ENCODE measurements at places on chromosomes 1 and 21.

- peak; percentile 37 for DNase-seq
These were observed 123.2 kb downstream of the NR5A2 start for GRCh38 chr1:200150721-200151120.

- no peak for DNase-seq
These were observed 1.5 kb downstream of the PROX1 start for GRCh38 chr1:213989002-213989855.

DNA sequence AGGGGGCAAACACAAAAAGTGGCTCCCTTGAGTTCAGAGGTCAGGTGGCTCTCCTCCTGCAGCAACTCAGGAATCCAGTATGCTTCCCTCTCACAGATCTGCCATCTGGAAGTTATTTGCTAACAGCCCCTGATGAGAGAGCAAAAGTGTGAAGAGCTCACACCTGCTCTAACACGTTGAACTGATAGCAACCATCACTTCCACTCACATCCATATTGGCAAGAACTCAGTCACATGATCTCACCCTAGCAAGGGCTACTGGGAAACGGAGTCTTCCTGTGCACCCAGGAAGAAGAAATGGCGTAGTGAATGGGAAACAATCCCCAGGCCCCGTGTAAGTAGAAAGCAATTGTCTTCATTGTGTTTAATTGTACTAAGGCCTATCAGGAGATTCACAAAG is 20.7 kb upstream of the SLC45A1 start:
- DNase-seq = no peak

- no peak for DNase-seq
These were observed 17.6 kb downstream of the OSCP1 start for GRCh38 chr1:36432616-36433015.

- no peak for DNase-seq
These were observed 3.3 kb downstream of the SUCO start for GRCh38 chr1:172536256-172536655.

- DNase-seq = no peak
These were observed 70.1 kb upstream of the CCDC190 start for GRCh38 chr1:162930976-162931560.

GRCh38 chr1:205060746-205061145 is 17.7 kb downstream of the CNTN2 start:
- DNase-seq = no peak

DNA sequence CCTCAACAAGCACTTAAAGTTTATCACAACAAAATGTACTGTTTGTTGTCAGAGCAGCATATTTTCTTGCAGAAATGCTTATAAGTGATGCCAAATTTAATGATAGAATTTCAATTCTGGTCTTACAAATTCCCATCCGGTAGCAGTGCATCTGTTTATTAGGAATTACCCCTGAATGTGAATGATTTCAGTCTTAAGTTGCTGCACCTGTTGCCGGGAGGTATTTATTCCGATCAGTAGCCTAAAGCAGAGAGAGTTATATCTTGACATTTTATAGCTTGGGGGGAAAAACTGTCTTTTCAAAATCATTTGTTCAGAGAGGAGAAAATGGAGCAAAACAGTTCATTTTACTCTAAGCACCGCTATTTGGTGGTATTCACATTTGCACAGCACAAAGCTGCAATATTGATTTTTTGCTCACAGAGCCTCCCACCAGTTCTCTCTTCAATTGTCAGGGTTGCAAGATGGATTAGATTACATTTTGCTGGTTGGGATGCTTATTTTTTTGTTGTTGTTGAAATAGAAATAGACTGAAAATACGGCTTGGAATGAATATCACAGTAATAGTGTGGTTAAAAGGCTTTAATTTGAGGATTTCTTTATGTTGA is 98.6 kb downstream of the ADGRL2 start:
- no peak for DNase-seq

DNA sequence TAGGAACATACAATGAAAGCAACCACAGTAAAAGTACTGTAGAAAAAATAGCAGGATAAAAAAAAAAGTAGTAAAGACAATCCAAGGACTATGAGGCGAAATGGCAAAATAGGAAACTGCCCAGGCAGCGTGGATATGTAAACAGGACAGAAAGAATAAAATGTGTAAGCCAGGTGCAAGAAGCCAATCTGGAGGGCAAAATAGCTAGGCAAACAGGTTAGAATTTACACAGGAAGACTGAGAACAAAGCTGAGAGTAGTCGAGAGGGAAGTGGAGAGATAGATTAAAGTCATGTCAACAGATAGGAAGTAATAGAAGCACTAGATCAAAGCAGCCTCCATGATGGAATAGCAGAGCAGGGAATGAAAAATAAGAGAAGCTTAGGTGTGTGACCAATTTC is 124.2 kb upstream of the B3GALT2 start:
- no peak for DNase-seq

GRCh38 chr1:108643492-108644335 is 17.2 kb downstream of the HENMT1 start:
- peak; percentile 46 for DNase-seq

- no peak for DNase-seq
These were observed 186.2 kb downstream of the C1orf94 start for GRCh38 chr1:34362949-34363348.

- no peak for DNase-seq
These were observed 327.3 kb downstream of the ZNF326 start for GRCh38 chr1:90322186-90322585.

DNA sequence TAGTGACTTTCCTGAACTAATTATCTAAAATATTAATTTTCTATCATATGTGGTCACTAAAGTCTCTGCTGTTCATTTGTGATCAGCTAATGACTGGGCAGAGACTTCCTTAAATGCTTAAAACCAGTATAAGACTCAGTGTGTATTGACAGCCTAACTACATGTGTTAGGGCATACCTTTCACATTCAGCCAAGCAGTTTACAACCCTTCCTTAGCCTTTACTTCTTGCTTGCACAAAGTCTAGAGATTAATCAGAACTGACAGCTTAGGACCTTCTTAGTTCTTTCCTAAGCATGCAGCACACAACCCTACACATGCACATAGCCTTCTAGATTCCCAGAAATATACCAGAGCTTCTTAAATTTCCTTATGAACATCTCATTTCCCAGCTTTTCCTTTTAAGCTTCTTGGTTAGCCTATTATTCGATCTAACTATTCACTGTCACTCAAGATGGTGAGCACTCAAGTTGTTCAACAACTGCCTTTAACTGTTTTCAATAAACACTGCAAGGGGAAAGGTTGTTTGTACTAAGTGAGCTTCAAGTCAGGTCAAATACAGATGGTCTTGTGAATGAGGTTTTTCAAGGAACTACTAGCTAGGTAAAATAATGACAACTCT is 13.4 kb downstream of the EYA3 start:
- DNase-seq = no peak

DNA sequence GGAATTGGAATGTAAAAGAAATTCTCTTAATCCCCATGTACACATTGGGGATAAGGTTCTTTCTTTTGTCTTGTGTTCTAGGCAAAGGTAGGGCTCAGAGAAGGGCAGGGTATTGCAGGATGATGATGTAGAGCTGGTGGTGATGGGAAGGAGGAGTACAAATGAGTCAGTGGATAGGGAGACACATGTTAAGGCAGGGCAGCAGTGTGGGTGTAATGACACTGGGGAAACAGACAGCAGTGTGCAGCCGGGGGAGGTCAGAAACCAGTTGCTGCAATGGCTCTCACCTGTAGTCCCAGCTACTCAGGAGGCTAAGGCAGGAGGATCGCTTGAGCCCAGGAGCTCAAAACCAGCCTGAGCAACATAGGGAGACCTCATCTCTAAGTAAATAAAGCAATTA is 5.1 kb downstream of the NLRP3 start:
- DNase-seq = peak; percentile 65

DNA sequence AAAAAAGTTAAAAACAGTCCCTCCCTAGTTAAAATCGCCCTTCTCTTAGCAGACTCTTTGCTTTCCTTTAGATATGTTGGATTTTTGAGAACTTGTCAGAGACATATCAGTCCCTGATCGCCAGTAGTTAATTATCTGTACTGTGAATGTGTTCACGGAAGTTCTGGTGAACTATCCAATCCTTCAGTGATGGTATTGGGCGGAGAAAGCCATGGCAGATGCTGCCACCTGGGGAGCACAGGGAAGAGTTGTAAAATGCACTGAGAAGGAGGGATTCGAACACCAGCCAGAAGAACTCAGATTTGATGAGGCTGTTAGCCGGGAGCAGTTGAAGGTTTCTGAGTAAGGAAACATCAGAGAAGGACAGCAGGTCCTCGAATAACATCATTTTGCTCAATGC is 17.5 kb upstream of the KIF14 start:
- no peak for DNase-seq
